Prostate gland (tissue), 2 donors: ENCODE measurements at places on chromosomes 3 and 15. TPM values are rescaled to one million over a fixed set of nuclear protein-coding genes. Genes with fewer than 3 reads are reported as not detected.

GRCh38 chr3:32186876-32187275 lies 51.6 kb upstream of the CMTM8 start:
- H3K36me3 ChIP-seq: no peaks in the 10 kb centered on the region
- no peak for DNase-seq
- no peak overlapping the region for H3K27ac ChIP-seq

GRCh38 chr3:23590424-23591273 lies 215.1 kb upstream of the UBE2E1 start:
- no peak for DNase-seq
- no peaks in the 10 kb centered on the region for H3K36me3 ChIP-seq
- no peak overlapping the region for H3K27ac ChIP-seq
- H3K4me1 ChIP-seq: no peaks in the 10 kb centered on the region
- H3K4me3 ChIP-seq: no peak overlapping the region

DNA sequence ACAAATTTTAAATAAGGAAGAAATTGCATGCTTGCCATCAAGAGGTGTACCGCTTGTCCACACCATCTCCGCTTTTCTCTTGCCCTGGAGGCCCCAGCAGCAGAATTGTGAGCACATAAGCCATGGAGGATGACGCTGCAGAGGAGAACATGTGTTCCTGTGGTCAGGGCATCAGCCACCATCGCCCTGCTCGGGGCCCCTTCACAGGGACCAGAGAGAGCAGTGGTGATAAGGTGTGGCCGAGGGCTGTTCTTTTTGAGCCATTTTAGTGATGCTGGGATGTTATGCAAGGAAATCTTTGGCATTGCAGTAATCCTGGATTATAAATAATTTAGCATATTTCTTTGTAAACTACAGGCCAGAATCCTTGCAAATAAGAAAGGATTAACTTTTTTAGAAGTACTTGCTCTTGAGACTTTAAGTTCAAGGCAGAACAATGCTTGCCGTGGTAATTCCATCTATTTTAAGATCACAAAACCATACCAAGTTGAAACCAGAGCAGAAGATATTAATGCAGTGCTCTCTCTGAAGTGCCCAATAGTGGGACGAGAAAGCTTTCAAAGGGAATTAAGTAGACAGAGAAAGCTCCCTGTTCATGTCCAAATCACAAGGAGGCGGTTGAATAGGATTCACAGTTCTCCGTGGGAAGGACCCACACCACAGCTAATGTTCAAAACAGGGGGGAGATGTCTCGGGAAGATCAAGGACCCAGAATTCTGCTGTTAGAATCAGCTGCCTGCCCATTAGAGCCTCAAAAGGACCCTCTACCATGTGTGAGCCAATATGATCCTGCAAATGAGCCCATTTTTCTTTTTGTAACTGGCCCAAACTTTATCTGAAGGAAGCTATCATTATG lies 338.5 kb downstream of the RORA start:
- H3K27ac ChIP-seq: no peak overlapping the region
- no peak for DNase-seq
- no peaks in the 10 kb centered on the region for H3K36me3 ChIP-seq
- H3K27me3 ChIP-seq: no peaks in the 10 kb centered on the region

- no peaks in the 10 kb centered on the region for H3K27me3 ChIP-seq
- no peaks in the 10 kb centered on the region for H3K4me1 ChIP-seq
- H3K4me3 ChIP-seq: no peak overlapping the region
- no peak for DNase-seq
- no peaks in the 10 kb centered on the region for H3K36me3 ChIP-seq
These were observed 15.7 kb upstream of the RASA2 start for GRCh38 chr3:141471160-141471559.

- no peaks in the 10 kb centered on the region for H3K27me3 ChIP-seq
- DNase-seq: no peak
These were observed 103.5 kb downstream of the SOX14 start for GRCh38 chr3:137867611-137868010.

GRCh38 chr3:137852391-137852830 lies 88.3 kb downstream of the SOX14 start:
- no peaks in the 10 kb centered on the region for H3K27me3 ChIP-seq
- no peaks in the 10 kb centered on the region for H3K36me3 ChIP-seq
- no peaks in the 10 kb centered on the region for H3K4me1 ChIP-seq
- no peak overlapping the region for H3K4me3 ChIP-seq
- H3K27ac ChIP-seq: no peak overlapping the region

GRCh38 chr3:122766430-122766829 lies 27.2 kb downstream of the HSPBAP1 start:
- no peak for DNase-seq
- H3K27ac ChIP-seq: no peak overlapping the region
- no peaks in the 10 kb centered on the region for H3K4me1 ChIP-seq
- no peaks in the 10 kb centered on the region for H3K27me3 ChIP-seq
- H3K4me3 ChIP-seq: no peak overlapping the region

- H3K36me3 ChIP-seq: no peaks in the 10 kb centered on the region
- H3K27ac ChIP-seq: no peak overlapping the region
- no peak overlapping the region for H3K4me3 ChIP-seq
- H3K27me3 ChIP-seq: no peaks in the 10 kb centered on the region
These were observed 98.6 kb upstream of the ABHD17C start for GRCh38 chr15:80596521-80596976.

GRCh38 chr3:12226031-12226430 lies 62.8 kb upstream of the PPARG start:
- no peaks in the 10 kb centered on the region for H3K36me3 ChIP-seq
- no peak for DNase-seq
- no peaks in the 10 kb centered on the region for H3K4me1 ChIP-seq
- no peak overlapping the region for H3K27ac ChIP-seq

- no peaks in the 10 kb centered on the region for H3K4me1 ChIP-seq
- H3K27me3 ChIP-seq: peaks cover 15% of the 10 kb centered on the region
- no peaks in the 10 kb centered on the region for H3K36me3 ChIP-seq
- H3K4me3 ChIP-seq: no peak overlapping the region
These were observed 68.1 kb upstream of the SH3GL3 start for GRCh38 chr15:83378921-83379578.

- H3K36me3 ChIP-seq: no peaks in the 10 kb centered on the region
- no peaks in the 10 kb centered on the region for H3K27me3 ChIP-seq
- DNase-seq: no peak
- H3K27ac ChIP-seq: no peak overlapping the region
These were observed 22.1 kb downstream of the CLEC3B start for GRCh38 chr3:45048244-45048643.

GRCh38 chr3:181558870-181559269 lies 152.9 kb upstream of the SOX2 start:
- H3K36me3 ChIP-seq: no peaks in the 10 kb centered on the region
- H3K27ac ChIP-seq: no peak overlapping the region
- no peaks in the 10 kb centered on the region for H3K4me1 ChIP-seq
- DNase-seq: no peak

- H3K27me3 ChIP-seq: no peaks in the 10 kb centered on the region
- H3K36me3 ChIP-seq: no peaks in the 10 kb centered on the region
- no peak for DNase-seq
- no peaks in the 10 kb centered on the region for H3K4me1 ChIP-seq
These were observed 290.1 kb downstream of the ZIC1 start for GRCh38 chr3:147699175-147699838.

DNA sequence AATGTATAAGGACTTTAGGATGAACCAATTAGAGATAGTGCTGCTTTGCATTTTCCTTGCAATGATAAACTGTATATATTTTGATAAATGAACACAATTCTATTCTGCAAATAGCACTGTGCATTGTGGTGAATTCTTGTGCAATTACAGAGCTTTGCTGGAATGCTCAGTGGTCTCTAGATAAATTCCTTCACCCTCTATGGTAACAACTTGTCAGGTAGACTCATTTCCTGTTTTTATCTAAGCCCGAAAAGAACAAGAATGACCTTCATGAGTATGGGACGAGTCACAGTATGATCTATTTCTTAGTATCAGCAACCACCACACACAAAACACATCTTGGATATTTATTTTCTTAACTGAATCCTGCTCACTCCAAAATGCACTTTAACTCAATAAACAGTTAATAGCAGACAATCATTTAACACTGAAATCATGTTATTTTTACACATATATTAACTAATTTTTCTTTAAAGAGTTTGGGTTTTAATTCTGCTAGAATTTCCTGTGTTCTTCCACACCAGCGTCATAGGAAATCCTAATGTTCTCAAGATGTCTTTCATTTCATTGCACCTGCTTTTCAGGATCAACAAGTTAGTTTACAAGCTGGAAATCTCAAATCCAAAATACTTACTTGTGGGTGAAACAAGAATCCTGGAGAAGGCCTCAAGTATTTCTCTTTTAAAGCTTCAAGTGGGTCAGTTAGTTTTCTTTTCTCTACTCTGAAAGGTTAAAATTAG lies 551.2 kb downstream of the MECOM start:
- H3K27me3 ChIP-seq: no peaks in the 10 kb centered on the region
- H3K4me3 ChIP-seq: no peak overlapping the region
- H3K27ac ChIP-seq: no peak overlapping the region
- H3K4me1 ChIP-seq: no peaks in the 10 kb centered on the region

- H3K27ac ChIP-seq: no peak overlapping the region
- DNase-seq: peak; percentile 33
- no peaks in the 10 kb centered on the region for H3K36me3 ChIP-seq
- H3K4me1 ChIP-seq: no peaks in the 10 kb centered on the region
- H3K27me3 ChIP-seq: no peaks in the 10 kb centered on the region
These were observed 5.5 kb upstream of the CD200 start for GRCh38 chr3:112327371-112327951.

- H3K4me1 ChIP-seq: no peaks in the 10 kb centered on the region
- no peak overlapping the region for H3K4me3 ChIP-seq
- H3K27ac ChIP-seq: no peak overlapping the region
- H3K36me3 ChIP-seq: no peaks in the 10 kb centered on the region
- DNase-seq: no peak
- no peaks in the 10 kb centered on the region for H3K27me3 ChIP-seq
These were observed 22.7 kb upstream of the ZNF639 start for GRCh38 chr3:179299999-179300613.

DNA sequence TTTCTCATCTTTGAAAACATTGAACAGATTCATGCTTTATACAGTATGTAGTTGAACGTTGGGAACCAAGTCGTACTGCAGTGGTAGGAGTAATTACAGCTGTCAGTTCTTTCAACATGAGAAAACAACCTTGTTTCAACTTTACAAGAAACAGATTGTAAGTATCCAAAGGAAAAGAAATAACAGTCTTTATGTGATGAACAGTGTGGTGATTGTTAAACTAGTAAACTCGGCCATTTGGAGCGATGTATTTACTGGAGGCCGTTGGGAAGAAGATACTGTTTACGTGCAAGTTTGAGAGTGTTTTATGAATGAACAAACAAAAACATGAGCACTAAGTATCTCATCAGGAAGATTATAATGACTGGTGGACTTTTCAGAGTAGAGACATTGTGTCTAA lies 48.4 kb downstream of the EPHA3 start:
- no peak overlapping the region for H3K27ac ChIP-seq
- H3K4me1 ChIP-seq: no peaks in the 10 kb centered on the region
- H3K4me3 ChIP-seq: no peak overlapping the region
- DNase-seq: no peak
- no peaks in the 10 kb centered on the region for H3K27me3 ChIP-seq
- no peaks in the 10 kb centered on the region for H3K36me3 ChIP-seq

DNA sequence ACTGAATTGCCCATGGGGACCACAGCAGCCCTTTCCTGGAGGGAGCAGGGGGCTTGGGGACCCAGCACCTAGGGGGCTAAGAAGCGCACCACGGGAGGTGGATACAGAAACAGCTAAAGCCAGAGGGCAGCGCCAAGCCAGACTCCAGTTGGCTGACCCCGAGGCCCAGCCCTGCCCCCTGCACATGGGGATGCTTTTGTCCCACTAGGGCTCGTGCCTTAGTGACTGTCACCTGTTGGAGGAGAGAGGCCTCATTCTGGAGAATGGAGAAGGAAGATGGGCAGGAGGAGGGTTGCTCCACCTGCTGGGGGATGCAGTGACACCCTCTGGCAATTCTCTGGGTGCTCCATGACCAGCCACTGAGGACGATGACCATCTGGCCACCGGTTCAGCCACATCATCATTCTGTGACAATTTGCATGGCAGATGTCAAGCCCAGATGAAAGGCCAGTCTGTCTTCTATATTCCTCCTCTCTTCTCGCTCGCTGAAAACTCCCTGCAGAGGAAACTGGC lies 167.8 kb upstream of the TLE3 start:
- no peaks in the 10 kb centered on the region for H3K4me1 ChIP-seq
- no peaks in the 10 kb centered on the region for H3K36me3 ChIP-seq

- H3K27me3 ChIP-seq: no peaks in the 10 kb centered on the region
- H3K27ac ChIP-seq: no peak overlapping the region
- no peaks in the 10 kb centered on the region for H3K36me3 ChIP-seq
- DNase-seq: no peak
These were observed 202.8 kb upstream of the MRPL3 start for GRCh38 chr3:131705558-131706051.

DNA sequence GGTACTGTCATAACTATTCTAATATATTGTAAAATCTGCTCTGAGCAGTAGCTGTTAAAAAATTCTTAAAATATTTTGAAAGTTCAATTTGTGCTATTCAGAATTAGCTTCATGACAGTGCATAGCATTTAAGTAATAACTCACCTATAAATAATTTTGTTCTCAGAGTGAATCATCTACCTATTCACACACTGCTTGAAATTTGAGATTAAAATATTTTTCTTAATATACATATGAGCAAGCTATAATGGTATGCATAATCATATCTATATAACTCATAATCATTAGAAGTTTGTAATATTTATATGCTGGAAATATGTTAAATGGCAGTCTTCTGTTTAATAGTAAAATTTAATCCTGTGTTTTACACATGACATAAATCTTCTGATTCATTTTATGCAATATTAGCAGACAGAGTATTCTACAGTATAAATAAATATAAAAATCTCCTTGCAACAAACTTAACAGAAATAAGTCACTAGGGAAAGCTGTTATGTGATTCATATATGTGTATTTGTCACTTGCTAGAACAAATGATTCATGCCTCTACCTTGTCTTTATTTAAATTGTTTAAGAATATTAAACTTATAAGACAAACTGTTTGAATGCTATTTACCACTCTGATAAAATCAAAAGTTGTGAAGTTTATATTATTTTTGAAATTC lies 710.8 kb downstream of the PLOD2 start:
- no peaks in the 10 kb centered on the region for H3K36me3 ChIP-seq
- H3K4me1 ChIP-seq: no peaks in the 10 kb centered on the region
- H3K27me3 ChIP-seq: no peaks in the 10 kb centered on the region
- no peak overlapping the region for H3K4me3 ChIP-seq
- DNase-seq: no peak

Gene PLCL2
- total RNA-seq: 14.5 TPM

Gene PPM1L
- 27.0 TPM for total RNA-seq

Gene U2SURP
- total RNA-seq: 38.3 TPM

Gene MINDY4B
- not detected for total RNA-seq

Gene CLDN1
- total RNA-seq: 52.3 TPM

Gene POPDC2
- 26.5 TPM for total RNA-seq

Gene CCDC54
- total RNA-seq: 5.4 TPM

Gene UBE2E1
- total RNA-seq: 77.8 TPM

Gene CLDN16
- total RNA-seq: not detected

Gene TTC14
- total RNA-seq: 40.5 TPM

Gene SLC27A2
- total RNA-seq: 22.0 TPM

Gene B3GALNT1
- 13.2 TPM for total RNA-seq

Gene GP9
- not detected for total RNA-seq

Gene CISH
- total RNA-seq: 7.6 TPM

Gene CCDC14
- total RNA-seq: 19.0 TPM
